ENCODE measurements at places on chromosomes 2 and 18. TPM values are rescaled to one million over a fixed set of nuclear protein-coding genes. Genes with fewer than 3 reads are reported as not detected.

GRCh38 chr2:196546151-196546919 lies 93.2 kb upstream of the CCDC150 start:
- DNase-seq = no peak

- peak; percentile 4 for DNase-seq
Measured at GRCh38 chr18:78742218-78742745, 237.3 kb upstream of the SALL3 start.

DNA sequence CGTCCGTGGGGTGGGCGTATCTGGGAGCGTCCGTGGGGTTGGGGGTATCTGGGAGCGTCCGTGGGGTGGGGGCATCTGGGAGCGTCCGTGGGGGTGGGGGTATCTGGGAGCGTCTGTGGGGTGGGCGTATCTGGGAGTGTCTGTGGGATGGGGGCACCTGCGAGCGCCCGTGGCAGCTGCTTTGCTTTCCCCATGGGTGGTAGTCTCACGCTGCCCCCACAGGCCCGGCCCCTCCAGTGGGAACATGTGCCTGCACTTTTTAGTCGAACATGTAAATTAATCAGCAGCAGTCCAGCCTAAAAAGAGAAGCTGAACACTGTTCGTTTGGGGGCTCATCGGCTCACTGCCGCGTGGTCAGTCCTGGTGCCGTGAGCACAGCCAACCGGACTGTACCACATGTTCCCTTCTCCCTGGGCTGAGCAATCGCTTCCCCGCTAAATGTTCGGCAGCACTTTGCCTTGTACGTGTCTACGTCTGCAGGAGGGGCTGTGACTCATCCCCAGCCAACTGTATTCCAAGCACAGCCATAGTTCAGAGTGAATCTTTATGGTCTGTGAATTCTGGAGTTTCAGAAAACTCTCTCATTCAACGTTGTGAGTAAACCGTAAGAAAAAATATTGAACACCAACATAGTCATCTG lies 271.5 kb downstream of the AGAP1 start:
- DNase-seq = peak; percentile 52

Gene CCDC85A
- total RNA-seq = 0.35 TPM

- DNase-seq = no peak
Measured at GRCh38 chr2:10414591-10414990, 33.5 kb downstream of the ODC1 start.

DNA sequence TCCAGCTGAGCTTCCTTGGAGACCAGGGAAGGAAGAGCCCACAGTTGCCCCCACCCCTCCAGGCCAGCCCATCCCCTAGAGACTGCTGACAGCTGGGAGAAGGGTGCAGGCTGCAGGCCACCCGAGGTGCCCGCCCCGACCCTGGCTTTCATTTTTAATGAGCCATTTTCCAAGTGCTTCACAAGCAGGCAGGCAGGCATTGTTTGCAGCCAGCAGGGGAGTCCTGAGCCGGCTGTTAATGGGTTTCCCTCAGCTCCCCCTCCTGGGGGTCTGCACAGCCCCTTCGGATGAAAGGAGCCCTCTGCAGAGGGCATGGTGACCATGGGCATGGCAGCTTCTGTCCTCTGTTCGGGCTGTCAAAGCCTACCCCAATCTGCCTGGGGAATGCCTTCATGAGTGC lies 94.5 kb downstream of the ZBTB7C start:
- no peak for DNase-seq

GRCh38 chr2:118122594-118123281 lies 34.5 kb downstream of the INSIG2 start:
- DNase-seq = no peak

DNA sequence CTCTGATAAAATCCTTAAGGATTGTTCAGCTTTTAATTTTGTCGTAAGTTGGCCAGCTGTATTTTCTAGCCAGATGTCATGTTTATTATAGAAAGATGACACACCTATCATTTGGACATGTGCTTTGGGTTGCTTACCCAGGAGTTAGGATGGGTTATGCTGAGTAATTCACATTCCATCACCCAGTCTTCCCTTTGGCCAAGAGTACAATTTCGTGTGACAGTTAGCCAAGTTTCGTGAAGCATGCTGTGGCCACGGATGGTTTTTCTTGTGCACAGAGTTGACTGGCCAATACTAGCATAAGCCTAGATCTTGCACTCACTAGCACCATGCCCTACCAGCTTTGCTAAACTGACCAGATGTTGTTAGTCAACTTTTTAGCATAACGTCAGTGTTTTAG lies 5.8 kb downstream of the MAPRE3 start:
- DNase-seq = no peak

- DNase-seq = no peak
Measured at GRCh38 chr2:65299246-65299645, 71.6 kb downstream of the ACTR2 start.

DNA sequence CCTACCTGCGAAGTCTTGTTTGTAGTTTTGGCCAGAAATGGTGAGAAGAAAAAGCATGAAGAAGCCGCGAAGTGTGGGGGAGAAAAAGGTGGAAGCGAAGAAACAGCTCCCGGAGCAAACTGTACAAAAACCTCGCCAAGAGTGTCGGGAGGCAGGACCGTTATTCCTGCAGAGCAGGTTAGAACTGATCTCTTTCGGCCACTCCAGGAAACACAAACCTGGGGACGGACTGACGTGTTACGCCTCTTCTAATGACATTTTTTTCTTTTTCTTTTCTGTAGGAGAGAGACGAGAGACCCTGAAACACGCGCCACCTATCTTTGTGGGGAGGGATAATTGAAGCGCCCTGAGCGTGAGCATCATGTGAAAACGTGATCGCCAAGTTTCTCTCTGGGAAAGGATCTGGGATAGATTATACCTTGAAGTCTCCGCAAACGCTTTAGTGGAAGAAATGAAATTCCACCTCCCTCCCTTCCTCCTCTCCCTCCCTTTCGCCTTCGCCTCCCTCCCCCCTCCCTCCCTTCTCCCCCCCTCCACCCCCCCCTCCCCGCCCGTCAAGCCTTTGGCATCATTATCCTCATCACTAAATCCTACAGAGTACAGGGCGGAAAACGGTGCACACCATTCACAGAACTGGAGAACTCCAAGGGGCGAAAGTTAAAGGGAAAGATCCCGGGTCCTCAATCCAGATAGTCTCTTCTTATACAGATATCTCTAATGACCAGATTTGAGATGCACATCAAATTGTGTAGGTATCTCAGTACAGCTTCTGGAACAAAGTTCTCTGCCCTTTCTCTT lies at the start of gene ZEB2:
TSS of gene ZEB2 (minus strand) at position 186 of the 798 bp plus-strand sequence. CDS start 2,769 bp downstream, outside the sequence.
- peak; percentile 84 for DNase-seq

DNA sequence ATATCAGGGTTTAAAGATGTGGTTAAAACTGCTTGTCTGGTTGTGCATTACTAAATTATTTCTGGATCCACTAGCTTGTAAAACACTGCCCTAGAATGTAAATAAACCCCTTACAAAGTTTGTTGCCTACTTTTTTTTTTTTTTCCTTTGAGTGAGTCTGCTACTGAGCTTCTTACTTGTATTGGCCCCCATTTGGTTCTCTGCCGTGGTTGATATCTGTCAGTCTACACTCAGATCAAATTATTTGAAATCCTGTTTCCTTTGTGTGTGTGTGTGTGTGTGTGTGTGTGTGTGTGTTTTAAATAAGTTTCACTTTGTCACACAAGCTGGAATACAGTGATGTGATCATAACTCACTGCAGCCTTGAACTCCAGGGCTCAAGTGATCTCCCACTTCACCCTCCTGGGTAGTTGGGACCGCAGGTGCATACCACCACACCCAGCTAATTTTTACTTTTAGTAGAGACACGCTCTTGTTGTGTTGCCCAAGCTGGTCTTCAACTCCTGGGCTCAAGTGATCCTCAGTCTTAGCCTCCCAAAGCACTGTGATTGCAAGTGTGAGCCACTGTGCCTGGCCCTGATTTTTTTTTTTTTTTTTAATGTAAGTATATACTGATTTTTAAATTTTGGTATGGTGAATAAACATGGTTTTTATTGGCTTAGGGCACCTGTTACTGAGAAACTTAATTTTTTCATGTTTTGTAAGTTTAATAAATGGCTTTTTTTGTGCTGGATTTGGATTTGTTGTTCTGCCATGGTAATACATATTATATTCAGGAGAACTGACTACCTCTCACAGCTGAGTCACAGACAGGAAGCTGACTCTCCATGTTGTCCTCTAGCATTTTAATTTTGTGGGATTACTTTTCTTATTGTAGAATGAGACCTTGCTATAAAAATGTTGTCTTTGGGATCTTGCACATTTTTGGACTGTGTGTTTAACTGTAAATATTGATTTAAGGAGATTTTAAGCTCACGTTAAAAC lies 48.5 kb downstream of the MAP4K4 start:
- no peak for DNase-seq

GRCh38 chr2:56202381-56203121 lies 18.8 kb downstream of the CCDC85A start:
- DNase-seq = no peak

DNA sequence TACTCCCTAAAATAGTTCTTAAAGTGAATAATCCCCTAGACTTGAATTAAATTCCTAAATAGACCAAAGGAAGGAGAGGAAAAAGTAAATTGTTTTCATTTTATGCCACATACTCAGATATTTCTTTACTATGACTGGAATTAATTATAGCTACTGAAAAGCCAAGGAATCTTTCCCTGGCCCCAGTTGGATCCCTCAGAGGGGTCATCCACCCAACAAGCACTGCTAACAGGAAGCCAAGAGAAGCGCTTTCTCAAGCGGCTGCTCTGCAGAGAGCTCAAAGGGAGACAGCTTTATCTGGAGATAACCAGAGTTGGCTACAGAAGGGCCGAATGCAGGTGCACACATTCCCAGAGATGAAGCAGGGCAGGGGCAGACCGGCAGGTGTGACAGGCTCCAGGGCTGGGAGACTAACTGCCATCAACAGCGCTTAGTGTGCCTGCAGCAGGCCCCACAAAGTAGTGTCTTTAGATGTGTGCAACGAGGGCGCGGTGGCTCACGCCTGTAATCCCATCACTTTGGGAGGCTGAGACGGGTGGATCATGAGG lies 51.1 kb downstream of the POLR1A start:
- DNase-seq = peak; percentile 23

- DNase-seq = no peak
Measured at GRCh38 chr2:168608796-168609195, 152.7 kb downstream of the CERS6 start.

Gene LIMS3
- total RNA-seq = 7.5 TPM

DNA sequence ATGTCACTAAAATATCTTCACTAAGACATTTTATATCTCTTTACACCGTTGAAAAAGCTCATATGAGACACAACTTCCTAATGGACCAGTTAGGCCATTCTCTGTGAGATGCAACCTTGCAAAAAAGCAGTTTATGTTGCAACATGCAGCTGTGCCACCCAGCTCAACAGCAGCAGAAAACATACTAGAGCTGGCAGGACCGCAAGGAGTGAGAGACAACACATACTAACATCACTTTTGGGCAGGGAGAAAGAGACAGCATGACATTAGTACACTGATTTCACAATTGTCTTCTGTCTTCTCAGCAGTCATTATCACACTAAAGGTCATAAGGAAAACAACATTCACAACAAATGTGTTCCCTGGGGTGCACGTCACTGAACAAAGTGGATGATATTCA lies 122.9 kb downstream of the EPB41L3 start:
- no peak for DNase-seq

- no peak for DNase-seq
Measured at GRCh38 chr2:43212931-43213330, 13.5 kb downstream of the ZFP36L2 start.

GRCh38 chr2:137888845-137889244 lies 75.4 kb upstream of the HNMT start:
- no peak for DNase-seq

Gene CRYGC
- not detected for total RNA-seq

Gene DES
- 97.8 TPM for total RNA-seq

DNA sequence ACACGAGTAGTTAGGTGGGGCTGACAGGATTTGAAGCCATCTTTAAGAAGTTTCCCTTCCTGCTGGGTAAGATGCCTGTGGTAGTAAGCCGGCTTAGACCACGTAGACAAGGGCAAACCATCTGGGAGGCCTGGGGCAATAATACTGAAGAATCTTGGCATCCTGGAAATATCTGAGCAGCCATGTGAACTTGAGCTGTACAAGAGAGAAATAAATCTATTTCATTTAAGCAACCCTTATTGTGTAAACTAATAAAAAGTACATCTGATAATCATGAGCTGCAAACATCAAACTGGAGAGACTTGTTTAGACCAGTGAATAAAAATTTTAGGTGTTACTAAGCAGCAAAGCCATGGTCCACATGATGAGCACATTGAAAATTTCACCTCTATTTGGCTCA lies 11.4 kb upstream of the CETN1 start:
- no peak for DNase-seq

DNA sequence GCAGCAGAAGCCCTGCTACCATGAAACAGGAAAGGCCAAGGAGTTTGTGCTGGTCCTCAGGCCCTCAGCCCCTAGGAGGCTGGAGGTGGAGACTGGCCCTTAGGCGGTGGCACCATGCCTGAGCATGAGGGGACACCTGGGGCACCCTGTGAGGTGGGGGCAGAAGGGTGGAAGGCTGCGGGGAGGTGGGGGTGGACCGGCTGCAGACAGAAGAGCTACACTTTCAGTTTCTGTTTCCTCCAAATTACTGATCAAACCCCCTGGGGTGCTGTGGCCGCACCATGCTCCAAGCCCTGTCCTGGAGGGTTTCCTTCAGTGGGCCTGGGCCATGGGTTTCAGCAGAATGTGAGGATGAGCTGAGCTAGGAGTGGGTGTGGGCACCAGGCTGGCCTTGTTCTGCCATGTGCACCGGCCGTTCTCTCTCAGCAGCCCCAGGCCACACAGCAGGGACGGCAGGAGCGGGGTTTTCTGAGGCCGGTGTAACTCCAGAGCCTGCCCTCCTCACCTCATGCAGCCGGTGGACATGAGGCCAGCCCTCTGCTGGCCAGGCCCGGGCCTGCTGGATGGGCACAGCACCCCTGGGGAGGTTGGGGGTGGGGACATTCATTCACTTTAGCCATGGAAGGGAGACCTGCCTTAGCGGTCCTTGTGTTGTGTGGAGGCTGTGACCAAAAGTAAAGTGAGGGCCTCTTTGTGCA lies 51.5 kb downstream of the PLEKHB2 start:
- no peak for DNase-seq

DNA sequence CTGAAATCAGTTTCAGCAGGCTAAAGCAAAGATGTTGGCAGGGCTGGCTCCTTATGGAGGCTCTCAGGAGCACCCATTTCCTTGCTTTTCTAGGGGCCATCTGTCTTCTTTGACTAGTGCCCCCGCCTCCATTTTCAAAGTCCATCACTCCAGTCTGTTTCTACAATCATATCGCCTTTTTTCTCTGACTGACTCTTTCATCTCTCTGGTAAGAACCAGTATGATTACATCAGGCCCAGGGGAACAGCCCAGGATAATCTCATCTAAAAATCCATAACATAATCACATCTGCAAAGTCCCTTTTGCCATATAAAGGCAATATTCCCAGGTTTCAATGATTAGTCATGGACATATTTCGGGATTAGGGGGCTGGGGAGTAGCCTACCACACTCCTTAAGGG lies 57.0 kb downstream of the CUL3 start:
- DNase-seq = no peak

Gene PRKAG3
- total RNA-seq = 0.32 TPM

GRCh38 chr18:75344161-75344560 lies 83.3 kb downstream of the SMIM21 start:
- no peak for DNase-seq

GRCh38 chr2:1793001-1793867 lies 48.9 kb upstream of the PXDN start:
- no peak for DNase-seq

Gene ERFE
- total RNA-seq = not detected

GRCh38 chr2:152167065-152167464 lies 8.5 kb downstream of the STAM2 start:
- DNase-seq = no peak

- no peak for DNase-seq
Measured at GRCh38 chr2:130756053-130756873, 923 bp downstream of the AMER3 start.

Data from ovary (tissue), 10 donors.